Muscle of back (tissue), 13 donors: ENCODE measurements at places on chromosomes 3 and 15.
A peak's percentile ranks its signal among the peaks of the same experiment; 100 is the strongest.

DNA sequence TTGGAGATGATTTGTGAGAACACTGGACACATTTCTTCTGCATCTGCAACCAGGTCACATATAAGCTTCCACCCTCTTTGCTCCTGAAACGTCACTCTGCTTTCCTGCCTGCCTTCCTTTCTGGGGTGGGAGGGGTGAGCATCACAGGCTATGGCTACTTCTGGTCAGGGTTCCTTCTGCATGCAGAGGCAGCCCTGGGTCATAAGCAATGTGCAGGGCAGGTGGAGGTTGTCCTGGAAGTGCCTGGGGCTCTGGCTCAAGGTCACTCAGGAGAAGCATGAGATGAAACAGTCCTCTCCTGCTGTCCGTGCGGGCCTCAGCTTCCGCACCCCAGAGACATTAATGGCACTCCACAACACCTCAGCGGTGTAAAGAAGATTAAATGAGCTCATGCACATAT, 15.1 kb downstream of the SLC6A20 start:
- DNase-seq = no peak

DNA sequence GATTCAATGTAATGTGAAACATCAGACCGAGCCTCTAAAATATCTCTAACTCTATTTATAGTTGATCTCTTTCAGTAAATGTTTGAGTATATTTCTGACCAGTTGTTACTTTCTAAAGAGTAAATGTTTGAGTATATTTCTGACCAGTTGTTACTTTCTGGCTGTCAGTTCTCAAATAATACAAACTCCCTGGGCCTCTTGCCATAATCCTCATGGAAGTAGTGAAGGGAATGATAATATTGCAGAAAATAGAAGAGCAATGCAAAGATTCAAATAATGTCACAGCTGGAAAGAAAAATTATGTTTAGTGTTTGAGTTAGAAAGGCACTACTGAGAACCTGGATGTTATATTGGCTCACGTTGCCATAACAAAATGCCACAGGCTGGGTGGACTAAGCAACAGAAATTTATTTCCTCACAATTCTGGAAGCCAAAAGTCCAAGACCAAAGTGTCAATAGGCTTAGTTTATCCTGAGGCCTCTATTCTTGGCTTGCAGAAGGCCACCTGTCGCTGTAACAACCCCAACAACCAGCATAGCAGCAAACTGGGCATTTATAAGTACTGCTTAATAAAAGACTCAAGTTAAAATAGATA, 470.6 kb upstream of the BCHE start:
- DNase-seq = peak; percentile 33

DNA sequence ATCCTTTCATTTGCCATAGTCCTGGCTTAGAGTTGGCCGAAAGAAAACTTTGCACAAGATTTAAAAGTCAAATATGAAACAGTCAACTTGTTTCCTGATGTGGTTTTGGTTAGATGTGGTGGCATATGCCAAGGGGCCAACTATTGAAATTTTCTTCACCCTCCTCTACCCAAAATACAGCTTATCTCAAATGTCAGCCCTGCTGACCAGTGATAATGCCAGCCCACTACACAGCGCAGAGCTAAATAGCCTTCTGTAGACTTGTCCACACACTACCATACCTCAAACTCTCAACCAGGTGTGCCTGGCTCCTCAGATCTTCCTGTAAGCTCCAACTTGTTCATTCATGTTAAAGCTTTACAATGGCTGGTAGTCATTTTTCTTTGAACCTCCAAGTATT, 368.5 kb upstream of the STAC start:
- DNase-seq = no peak

DNA sequence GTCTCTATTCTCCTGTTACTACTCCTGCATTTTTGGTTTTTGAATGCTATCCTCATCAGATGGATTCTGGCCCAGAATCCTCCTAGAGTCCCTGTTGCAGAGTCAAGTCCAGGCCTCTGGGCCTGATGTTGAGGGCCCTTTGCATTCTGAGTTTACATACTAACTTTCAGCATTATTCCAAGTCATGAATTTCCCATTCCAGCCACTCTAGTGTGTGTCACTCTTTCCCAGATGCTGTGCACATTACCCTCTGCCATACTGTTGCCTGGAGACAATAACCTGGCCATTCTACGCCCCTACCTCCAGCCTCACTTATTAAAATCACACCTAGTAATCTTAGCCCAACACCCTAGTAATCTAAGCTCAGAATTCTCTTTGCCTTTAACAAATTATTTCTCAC, 53.4 kb downstream of the GXYLT2 start:
- no peak for DNase-seq

DNA sequence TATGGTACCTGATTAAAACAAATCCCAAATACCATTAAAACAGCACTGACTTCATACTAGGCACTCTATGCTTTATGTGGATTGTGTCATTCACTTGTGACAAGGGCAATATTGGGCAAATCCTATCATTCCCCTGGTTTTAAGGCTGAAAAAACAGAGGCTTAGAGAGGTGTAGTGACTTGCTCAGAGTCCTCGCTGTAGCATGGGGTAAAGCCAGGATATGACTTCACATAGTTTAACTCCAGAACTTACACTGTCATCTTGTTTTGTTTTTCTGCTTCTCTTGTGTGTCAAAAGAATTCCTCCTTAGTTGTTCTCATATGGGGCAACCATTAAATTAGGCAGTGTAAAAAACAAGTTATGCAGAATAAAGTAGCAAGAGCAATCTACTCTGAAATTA, 40.3 kb upstream of the ICE2 start:
- no peak for DNase-seq

DNA sequence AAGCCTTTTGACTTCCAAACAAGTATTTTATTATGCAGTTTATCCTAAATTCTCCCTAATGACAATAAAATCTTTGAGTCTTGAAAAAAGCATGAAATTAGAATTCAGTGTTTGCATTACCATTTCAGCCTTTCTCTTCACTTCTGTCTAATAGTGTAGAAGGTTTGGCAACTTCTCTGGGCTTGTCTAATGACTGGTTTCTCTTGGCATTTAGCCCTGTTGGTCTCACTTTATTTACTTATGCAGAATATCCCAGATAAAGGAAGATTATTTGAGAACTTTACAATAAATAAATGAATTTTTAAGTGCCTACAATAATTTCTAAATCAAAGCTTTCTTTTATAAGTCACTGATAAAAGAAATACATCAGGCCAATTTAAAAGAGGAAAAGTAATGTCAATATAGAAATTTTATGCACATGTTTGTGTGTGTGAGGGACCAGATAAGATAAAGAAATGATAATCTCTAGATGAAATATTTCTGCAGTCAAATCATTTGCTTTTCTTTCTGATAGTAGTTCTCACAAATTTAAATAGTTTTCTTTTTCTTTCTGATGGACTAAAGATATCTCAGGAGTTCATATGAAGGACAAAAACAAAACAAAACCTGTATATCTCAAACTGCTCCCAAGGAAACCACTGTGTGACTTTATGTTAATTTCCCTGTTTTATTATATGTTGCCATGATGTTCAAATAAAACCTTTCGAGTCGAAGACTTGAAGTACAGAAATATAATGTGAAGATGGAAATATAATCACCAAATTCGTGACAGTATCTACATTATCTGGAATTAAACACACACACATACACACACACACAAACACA, 533.1 kb upstream of the CBLB start:
- no peak for DNase-seq
